ENCODE measurements at places on chromosomes 2 and 18.
A peak's percentile ranks its signal among the peaks of the same experiment; 100 is the strongest.

DNA sequence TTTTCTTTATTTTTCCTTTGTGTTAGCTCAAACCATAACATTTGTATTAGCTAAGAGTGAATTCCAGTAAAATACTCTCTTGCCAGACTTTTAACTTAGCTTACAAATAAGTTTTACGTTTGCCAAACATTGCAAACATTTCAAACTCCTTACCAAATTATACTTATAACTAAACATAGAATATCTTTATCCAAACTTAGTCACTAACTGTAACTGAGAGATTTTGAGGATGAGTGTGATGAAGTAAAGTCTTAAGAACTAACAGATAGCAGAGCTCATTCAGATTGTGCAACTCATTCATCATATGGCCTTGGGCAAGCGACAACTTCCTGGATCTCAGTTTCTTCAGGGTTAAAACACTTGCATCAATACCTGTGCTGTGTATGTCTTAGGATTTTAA lies 533.7 kb downstream of the TDRD15 start:
- DNase-seq: no peak

- no peak for DNase-seq
These were observed 226.6 kb upstream of the AGAP1 start for GRCh38 chr2:235267251-235267650.

- DNase-seq: no peak
These were observed 274.7 kb downstream of the RNF144A start for GRCh38 chr2:7191932-7192331.

GRCh38 chr2:56053679-56054078 lies 130.1 kb upstream of the EFEMP1 start:
- no peak for DNase-seq

DNA sequence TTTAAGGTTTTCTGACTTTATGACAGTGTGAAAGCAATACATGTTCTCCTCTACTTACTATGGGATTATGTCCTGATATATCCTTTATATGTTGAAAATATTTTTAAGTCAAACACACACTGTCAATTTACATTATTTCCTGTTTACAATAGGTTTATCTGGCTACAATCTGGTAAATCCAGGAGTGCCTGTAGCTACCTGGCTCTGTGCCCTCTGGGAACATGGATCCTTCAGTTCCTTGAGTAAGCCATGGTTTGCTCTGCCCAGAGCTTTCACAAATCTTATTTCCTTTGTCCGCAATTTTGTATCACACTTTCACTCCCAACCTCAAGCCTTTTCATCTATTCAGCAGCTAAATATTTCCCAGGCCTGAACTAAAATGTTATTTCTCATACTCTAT lies 1582.2 kb upstream of the NXPH2 start:
- no peak for DNase-seq

GRCh38 chr2:112712903-112713584 lies 7.8 kb upstream of the NT5DC4 start:
- no peak for DNase-seq

DNA sequence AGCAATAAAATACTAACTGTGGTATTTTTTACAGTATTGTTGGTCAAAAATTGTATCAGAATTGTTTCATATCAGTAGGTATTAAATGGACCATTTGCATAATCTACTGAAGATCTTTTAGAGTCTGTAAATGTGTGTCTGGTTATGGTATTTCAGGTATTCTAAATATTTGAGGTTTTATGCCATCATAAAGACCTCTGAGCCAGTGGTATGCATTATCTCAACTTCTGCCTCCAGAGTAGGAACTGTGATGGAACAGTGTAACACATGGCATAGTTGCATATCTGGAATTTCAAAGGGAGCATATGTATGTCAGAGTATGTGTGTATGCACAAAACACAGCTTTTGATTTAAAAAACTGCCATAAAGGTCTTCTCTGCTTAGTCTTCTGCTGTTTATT lies 15.4 kb downstream of the GREB1L start:
- DNase-seq: no peak

DNA sequence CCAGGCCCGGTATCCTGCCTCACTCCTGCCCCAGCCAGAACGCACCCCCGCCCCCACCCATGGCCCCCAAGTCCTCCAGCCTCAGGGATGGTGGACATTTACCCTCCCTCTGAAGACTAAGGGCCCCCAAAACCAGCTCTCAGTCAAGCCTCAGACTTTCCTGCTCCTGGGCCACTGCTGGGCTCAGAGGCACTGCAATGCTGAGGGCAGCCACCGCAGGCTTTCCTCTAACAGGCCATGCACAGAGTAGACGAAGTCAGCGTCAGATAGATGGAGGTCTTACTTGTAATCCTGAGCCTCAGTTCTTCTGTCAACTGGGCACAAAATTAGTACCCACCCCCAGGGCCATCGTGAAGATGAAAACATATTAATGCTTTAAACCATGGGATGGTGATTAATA lies 92.6 kb downstream of the TTC32 start:
- no peak for DNase-seq

DNA sequence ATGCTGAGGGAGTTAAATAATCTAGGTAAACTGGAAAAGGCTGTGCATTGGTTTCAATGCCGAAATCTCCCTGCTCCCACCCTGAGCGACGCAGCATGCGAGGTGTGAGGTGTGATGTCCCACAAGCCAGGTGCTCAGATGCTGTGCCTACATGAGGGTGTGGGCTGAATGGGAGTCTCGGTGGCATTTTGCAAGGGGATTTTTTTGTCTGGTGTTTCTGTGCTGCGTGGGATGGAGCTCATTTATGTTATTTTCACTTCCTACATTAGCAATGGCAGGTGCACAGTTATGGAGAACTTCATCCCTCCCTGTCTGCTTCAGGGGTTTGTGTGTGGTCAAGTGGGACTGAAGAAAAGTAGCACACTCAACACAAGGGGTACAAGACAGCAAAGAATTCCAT lies 110.2 kb upstream of the CCDC68 start:
- DNase-seq: no peak

DNA sequence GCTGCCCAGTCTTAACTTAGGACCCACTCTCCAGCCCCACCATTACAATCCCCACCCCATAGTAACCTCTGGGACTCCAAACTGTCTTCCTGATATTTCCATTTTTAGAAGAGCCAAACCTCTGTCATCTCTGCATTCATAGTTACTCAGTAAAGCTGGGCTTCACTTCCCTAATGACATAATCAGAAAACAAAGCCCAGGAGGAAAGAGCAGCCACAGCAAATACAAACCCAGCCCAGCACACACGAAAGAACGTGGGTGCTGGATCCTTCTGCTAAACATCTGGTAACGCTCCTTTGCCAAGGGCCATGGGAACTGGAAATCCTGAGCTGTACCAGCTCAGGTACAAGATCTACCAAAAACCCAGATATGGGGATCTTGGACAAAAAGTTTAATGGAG lies 36.8 kb upstream of the RIOK3 start:
- DNase-seq: no peak

DNA sequence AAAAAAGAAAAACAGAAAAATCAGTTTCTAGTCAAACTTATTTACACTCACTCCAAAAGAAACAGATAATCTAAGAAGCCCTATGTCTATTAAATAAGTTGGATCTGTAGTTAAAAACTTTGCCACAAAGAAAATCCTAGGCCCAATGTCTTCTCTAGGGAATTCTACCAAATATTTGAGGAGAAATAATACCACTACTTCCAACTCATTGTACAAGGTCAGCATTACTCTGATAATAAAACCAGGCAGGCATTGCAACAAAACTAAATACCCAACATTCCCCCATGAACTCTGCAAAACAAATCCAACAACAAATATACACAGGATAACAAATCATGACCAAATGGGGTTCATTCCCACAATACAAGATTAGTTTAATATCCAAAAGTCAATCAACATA lies 73.8 kb upstream of the ST8SIA5 start:
- DNase-seq: no peak

DNA sequence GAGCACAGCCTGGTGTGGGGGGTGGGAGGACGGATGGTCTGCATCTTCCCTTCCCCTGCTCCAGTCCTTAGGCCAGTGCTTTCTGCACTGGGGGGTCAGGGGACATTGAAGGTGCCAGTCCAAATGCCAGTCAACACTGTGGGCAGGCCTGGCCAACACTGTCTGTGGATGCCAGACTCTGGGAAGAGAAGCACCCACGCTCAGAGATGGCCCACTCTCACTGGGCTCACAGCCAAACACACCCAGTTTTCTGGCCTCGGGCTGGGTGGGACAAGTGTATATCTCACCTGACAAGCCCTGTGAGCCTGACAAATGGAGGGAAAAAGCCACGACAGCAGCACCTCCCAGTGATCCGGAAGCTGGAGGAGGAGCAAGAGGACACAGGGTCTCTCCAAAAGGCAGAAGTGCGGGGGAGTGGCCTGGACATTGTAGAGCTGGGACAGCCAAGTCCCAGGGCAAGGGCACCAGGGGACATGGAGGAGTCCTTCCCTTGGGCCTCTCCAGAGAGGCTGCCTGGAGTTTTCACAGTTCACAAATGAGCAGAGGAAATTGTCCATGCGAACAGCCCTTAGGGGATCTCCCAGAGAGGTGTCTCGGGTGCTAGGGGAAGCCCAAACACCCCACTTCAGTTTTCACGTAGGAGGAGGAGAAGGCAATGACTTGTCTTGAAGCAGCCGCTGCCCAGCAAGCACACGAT lies 79.3 kb downstream of the SDC1 start:
- DNase-seq: no peak

GRCh38 chr2:12177455-12178288 lies 431.2 kb downstream of the LPIN1 start:
- peak; percentile 64 for DNase-seq

- no peak for DNase-seq
These were observed 191.5 kb downstream of the ZFP36L2 start for GRCh38 chr2:43034921-43035320.

DNA sequence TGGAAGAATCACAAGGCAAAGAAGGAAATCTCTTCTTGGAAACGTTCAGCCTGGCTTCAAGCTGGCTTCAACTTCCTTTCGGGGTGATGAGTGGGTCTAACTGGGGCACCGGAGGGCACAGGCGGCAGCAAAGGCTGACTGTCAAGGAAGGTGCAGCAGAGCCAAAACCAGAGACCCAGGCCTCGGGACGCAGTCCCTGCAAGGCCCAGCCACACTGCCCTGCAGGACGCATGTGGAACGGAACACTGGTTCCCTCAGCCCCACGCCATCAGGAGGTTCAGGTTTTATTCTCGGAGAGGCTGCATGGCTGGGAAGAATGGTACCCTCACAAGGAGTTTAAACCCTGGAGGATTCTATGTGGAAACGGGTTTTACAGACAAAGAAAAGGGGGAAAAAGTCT lies 165.5 kb downstream of the HDAC4 start:
- DNase-seq: no peak

DNA sequence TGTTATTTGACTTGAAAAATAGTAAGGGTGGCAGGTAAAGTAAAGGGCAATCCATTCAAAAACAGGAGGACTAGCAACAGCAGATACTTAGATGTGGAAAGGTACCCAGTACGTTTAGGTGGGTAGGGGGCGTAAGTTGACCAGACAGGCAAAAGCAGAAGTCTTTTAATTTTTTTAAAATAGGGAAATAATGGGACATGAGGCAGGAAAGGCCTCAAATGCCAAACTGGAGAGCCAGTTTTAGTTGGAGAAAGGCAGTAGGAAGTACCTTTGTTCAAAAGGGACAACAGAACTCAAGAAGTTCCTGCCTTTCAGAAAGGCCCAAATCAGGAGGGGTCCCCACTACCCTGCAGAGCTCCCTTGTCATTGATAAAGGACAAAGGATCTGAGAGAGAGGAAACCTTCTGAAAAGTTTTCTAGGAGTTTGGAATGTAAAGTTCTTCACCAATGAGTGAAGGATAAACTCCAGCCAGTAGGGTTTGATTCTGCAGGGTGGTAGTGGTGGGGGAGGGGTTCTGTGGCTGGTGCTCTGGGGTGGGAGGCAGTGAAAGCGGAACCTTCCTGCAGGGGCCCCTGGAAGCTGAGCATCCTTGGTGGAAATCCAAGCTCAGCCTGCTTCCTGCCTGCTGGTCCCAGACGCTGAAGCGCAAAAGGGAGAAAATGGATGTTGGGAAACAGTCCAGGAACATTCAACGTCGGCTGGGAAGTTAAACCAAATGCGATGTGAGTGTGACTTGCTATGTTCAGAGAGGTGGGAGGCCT lies 40.1 kb downstream of the TMEM17 start:
- no peak for DNase-seq

- DNase-seq: no peak
These were observed 329.7 kb upstream of the KLHL29 start for GRCh38 chr2:23055251-23055650.

DNA sequence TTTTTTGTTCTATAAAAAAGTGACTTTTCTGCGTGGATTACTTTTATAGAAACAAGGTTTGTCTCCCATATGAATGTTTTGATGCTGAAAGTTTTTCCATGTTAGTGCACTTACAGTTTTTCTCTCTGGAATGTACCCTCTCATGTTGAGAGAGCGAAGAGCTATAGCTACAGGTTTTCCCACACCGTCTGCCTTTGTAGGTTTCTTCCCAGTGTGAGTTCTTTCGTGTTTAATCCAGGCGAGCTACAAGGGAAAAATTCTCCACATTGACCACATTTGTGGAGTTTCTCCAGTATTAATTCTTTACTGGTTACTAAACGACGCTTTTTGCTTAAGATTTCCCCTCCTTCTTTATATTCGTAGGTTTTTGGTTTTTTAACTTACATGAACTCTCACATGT lies 85.1 kb downstream of the ACSL3 start:
- no peak for DNase-seq

GRCh38 chr2:81528852-81529480 lies 1224.4 kb upstream of the LRRTM1 start:
- no peak for DNase-seq

DNA sequence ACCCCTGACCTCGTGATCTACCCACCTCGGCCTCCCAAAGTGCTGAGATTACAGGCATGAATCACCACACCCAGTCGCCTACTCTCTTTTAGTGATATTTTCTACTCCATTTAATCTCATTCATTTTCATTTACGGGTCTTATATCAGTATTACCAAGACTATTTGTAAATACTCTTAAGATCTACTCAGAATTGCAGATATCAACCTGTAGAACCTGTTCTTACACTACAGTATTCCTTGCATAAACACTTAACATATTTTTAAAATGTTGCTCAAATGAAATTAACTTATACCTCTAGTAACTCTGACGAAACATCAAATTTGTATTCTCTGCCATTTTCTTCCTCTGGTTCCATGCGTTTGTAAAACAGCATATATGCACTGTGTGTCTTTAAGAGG lies 79.3 kb downstream of the C2orf74 start:
- no peak for DNase-seq

GRCh38 chr2:11450791-11451190 lies 15.2 kb downstream of the E2F6 start:
- no peak for DNase-seq

DNA sequence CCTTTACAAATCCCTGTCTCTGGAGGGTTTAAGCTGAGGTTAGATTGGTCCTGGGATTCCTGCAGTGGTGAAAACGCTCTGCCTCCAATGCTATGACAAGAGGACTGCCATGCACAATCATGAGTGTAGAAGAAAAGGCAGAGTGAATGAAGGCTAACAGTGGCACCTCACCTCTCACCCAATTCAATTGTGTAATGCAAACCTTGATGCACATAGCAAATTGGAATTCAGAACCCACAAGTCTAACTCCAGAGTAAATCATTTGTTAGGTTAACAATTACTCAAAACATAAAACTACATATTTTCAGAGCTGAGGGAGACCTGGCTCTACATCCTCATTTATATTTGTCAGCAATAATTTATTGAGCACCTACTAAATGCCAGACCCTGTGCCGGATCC lies 1.8 kb downstream of the TGFBRAP1 start:
- DNase-seq: no peak

- no peak for DNase-seq
These were observed 10.2 kb upstream of the LIMS2 start for GRCh38 chr2:127685410-127686080.

GRCh38 chr2:104873689-104874054 lies 19.8 kb downstream of the POU3F3 start:
- no peak for DNase-seq
